ENCODE measurements at places on chromosomes 16 and 17.

DNA sequence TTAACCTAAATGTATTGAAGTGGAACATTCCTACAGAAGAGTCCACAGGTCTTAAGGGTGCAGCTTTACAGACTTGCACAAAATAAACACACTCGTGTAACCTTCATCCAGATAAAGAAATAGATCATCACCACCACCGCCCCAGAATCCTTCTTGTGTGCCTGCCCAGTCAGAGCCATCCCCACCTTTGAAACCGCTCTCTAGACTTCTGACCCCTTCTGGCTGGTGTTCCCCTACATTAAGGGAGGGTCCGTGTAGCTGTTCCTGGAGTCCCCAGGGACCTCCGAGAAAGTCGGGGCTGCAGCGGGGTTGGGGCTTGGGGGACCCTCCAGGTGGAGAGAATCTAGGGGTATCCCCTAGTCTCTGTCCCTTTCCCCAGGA, 9.4 kb downstream of the TBX4 start:
- no peak for DNase-seq

DNA sequence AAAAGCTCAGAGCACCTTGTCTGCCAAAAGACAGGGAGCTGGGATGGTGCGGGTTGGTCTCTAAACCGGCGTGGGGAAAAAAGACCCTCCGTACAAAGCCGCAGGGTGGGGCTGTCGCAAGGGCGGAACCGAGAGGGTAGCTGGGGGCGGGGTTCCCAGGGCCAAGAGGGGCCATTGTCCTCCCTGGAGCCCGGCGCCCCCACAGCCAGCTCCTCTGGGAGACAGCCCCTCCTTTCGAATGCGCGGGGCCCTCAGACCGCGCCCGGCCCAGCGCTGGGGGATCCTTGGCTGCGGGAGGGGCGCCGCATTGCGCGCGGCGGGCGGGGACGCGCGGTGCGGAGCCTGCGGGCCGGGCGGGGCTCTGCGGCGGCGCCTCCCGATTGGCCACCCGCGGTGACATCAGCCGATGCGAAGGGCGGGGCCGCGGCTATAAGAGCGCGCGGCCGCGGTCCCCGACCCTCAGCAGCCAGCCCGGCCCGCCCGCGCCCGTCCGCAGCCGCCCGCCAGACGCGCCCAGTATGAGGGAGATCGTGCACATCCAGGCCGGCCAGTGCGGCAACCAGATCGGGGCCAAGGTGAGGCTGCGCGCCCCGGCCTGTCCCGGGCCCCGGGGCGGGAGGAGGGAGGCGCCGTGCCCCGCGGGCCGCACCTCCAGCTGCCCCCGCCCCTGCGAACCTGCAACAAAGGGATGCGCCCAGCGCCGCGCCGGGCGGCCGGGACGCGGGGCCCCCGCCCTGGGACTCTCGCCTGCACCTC, at the start of gene TUBB3:
TSS of gene TUBB3 (plus strand) at position 459 of the 756 bp plus-strand sequence. CDS start at position 519, 60 bp downstream.
- DNase-seq: no peak

GRCh38 chr16:2468725-2469398, 2.2 kb upstream of the NTN3 start:
- no peak for DNase-seq

- DNase-seq: no peak
Measured at GRCh38 chr17:82013772-82014321, 8.8 kb downstream of the CENPX start.

GRCh38 chr16:72809446-72809845, 238.5 kb downstream of the ZFHX3 start:
- DNase-seq: no peak

DNA sequence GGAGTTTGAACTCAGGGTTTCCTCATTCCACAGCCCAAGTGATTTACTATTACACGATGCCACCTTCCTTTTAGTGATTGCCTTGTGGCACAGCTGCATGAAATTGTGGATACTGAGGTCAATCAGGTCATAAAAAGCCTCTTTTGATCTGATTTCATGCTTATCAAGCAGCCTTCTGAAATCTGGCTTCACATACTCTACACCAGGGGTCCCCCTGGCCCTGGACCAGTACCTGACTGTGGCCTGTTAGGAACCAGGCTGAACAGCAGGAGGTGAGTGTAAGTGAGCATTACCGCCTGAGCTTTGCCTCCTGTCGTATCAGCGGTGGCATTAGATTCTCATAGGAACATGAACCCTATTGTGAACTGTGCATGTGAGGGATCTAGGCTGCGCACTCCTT, 13.8 kb downstream of the SLFN5 start:
- DNase-seq: no peak

Measured in stimulated activated CD4-positive, alpha-beta T cell treated with anti-CD3 and anti-CD28 coated beads, Interleukin-15, amount 100 ng/mL, for 1 hour (primary cell).